ENCODE measurements at places on chromosomes 16 and 17.

DNA sequence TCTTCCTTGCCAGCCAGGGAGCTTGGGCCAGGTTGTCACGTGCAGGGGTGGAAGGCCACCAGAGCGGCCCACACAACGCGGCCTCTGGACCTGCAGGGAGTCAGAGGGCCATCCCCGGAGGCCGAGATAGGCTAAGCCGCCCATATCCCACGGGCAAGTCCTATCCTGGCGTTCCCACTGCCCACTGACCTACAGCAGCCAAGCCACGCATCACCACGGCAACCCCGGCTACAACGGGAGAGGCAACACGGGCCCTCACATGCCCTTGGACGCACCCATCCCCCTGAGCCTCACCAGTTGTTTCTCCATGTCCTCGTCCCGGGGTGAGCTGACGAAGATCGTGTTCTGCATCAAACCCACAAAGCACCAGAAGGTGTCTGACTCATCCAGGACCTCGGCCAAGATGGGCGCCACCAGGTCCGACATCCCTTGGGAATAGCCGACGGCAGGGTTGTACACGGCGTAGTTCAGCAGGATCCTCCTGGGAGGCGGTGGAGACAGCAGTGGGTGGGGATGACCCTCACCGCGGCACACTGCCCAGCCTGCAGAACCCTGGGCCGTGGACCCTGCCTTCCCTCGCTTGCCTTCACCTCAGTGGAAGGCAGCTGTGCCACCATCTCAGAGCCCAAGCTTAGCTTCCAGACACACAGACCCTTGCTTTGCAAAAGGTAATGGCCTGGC lies 88.2 kb downstream of the TBC1D16 start:
- DNase-seq, result no peak

DNA sequence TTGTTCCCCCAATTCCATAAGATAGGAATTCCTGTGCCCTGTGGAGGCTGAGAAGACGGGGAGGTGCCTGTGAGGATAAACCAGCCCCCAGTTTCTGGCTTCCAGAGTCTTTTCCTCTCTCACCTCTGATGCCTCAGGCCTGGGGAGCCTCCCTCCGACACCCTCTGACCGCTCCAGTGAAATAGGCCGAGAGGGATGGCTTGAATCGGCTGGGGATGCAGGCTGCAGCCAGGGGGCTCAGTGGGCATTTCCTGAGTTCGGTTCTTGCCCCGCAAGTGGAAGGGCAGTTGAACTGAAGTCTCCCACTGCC lies 339.4 kb downstream of the SEC14L1 start:
- no peak for DNase-seq

GRCh38 chr17:81722184-81723120 lies 10.4 kb downstream of the SLC25A10 start:
- DNase-seq, result no peak

DNA sequence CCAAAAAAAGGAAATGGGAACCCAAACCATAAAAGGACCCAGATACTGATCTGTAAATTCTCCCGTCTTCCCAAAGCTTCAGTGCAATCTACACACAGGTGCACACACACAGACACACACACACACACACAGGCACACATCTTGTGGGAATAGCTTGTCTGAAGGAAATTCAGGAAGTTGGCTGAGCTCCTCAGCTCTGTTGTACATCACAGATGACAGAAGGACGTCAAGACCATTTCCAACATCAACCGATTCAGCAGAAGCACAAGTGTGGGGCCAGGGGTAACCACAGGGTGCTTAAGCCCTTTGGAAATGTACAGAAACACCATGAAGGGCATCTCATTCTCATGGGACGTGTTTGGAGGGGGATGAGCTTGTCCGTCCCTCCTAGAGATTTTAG lies 498.1 kb upstream of the PSMD7 start:
- no peak for DNase-seq

DNA sequence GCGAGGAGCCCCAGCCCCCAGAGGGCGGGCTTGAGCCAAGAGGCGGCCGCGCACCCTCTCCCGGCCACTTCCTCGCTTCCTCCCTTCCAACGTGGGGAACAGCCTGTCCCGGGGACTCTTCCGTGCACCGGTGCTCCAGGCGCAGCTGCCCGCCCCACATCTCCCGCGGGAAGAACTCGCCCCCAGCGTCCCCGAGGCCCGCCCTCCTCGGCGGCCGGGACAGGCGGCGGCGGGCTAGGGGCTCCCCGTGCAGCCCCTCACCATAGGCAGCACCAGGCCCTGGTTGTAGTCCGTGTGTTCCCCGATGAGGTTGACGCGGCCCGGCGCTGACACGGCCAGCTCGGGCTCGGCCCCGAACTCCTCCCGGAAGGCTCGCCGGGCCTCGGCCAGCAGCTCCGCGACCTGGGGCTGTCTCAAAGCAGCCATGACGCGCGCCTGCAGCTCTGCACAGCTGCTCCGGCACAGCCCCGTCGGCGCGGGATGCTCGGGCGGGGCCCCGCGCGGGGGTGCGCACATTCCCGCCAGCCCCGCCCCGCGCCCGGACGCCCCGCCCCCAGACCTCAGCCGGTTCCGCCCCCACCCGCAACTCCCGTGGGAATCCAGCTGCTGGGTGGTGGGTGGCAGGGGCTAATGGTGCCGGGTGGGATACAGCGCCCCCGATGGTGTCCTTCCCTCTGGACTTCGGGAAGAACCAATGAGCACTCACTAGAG lies at the start of gene GALK1:
TSS of gene GALK1 (minus strand) at position 482 of the 711 bp plus-strand sequence. CDS start at position 426, 56 bp downstream.
- peak; percentile 46 for DNase-seq

DNA sequence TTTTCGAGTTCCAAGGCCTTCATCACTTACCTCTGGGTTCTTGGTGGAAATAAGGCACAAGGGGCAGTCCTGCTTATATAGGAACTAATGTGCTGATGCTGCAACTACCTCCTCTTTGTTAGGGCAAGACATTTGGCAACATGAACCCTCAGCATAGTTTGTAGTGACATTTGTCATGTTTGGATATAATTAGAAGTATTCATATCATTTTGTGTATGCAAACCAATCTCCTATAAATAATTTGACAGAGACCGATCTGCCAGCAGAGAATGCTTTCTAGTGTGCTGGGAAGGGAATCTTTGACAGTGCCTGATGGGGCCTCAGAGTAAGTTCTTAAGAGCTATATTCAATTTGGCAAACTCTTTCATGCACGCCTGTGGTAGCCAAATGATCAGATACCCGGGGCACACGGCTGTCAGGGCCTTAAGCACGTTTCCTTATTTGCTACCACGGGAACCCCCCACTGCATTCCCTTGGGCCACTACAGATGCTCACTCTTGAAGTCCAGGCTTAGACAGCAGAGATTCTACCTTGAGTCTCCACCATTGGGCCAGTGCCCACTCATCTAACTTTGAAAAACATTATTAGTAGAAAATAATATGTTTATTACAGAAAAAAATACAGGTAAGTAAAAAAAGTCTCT lies at the start of gene MYH8:
TSS of gene MYH8 (minus strand) at position 51 of the 643 bp plus-strand sequence. CDS start 1,723 bp downstream, outside the sequence.
- no peak for DNase-seq

- DNase-seq, result no peak
Observed at GRCh38 chr17:42329025-42329976, 41.0 kb downstream of the STAT5A start.

DNA sequence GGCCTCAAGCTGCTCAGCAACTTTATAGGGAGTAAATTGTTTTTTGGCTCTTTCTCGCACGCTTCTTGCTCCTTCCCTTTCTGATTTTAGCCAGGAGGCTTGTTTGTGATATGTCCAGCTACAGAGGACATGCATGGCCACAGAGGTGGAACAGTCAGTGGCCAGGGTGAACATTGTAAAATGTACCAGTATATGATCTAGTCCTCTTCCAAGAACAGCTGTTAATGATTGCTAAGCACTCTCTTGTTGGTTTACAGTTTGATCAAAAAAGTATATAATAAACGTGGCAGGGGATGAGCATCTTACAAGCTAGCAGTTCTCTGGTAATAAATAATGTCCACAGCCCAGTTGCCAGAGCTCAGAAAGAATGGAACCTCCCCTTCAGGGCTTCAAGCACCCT lies 461.7 kb upstream of the DYNLRB2 start:
- no peak for DNase-seq

DNA sequence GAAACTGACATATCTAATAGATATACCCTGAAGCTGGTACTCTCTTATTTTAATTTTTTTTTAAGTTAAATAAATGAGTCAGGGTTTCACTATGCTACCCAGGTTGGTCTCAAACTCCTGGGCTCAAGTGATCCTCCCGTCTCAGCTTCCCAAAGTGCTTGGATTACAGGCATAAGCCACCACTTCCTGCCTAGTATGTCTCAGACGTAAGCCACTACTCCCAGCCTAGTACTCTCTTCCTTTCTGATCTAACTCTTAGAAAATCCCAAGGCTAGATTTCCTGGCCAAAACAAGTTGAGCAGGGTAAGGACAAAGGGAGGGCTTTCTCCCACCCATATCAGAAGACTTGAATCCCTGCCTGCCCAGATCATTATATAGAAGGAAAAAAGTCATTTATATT lies 33.7 kb downstream of the HOXB1 start:
- DNase-seq, result no peak

DNA sequence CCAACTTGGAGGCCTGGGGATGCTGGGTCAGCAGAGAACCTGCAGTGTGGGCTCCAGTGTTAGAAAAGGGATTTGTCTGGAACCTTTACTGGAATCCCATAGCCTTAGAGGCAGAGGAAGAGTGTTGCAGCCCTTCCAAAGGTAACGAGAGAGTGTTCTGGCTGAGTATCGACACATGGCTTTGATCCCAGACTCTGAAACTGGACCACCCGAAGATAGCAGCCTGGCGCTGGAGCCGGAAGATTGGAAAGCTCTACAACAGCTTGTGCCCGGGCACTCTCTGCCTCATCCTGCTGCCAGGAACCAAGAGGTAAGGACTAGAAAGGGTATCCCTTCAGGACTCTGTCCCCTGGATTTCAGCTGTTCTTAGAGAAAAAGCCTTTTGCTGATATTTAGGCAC lies 39.7 kb downstream of the REXO5 start:
- DNase-seq, result no peak
